ENCODE measurements at places on chromosomes 13 and 19.
A peak's percentile ranks its signal among the peaks of the same experiment; 100 is the strongest.

DNA sequence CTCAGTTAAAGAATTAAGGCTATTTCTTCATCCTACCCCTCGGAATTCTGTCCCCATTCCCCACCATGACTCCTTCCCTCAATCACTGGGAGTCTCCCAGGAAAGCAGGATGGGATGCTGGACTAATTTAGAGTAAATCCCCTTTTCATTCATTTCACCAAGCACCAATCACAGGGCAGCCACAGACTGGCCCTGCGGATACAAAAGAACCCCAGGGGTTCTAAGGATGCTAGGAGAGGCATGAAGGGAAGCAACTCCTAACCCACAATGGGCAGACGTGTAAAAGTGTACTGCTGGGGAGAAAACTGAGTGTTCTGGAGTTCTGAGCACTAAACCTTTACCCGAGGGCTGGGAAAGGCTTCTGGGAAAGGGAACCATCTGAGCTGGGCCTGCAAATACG lies 3.0 kb downstream of the PEPD start:
- DNase-seq = no peak

DNA sequence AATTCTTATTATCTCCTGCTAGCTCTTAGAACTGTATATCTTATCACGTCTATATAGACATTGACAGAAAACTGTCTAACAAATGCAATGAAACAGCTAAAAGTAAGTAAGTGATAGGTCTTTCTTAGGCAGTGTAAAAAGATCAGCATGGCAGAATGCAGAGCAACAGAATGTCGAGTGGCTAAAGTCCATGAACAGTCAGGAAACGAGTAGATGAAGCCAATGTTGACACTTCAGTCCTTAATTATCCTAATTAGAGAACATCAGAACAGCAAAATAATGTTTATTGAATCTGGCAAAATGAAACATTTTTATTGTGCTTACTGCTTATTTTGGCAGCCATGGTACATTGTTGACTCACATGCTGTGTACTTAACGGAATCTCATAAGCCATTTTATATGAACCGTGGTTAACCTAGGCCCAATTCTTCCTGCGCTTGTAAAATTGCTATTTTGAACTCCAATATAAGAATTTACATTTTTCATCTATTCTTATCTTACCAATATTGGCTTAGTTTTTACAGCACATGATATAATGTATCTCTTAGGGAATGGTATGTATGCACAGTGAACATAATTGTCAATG lies 748.1 kb downstream of the DACH1 start:
- DNase-seq = no peak

DNA sequence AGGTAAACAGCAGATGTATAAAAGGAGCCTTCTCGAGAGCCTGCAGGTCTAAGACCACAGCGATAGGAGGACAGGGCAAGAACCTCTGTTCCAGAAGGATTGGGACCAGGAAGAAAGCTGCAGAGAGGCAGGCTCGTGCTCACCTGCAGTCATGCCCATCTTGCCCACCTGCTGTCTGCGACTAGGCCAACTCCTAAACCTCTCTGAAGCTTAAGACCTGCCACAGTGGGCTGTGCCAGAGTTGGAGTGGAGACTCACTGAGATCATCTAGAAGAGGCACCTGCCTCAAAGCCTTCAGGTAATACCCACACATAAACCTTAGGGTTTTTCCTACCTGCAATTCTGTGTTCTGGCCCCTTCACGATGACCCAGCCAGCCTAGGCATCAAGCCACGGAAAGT lies 68.7 kb downstream of the IRS2 start:
- DNase-seq = no peak

DNA sequence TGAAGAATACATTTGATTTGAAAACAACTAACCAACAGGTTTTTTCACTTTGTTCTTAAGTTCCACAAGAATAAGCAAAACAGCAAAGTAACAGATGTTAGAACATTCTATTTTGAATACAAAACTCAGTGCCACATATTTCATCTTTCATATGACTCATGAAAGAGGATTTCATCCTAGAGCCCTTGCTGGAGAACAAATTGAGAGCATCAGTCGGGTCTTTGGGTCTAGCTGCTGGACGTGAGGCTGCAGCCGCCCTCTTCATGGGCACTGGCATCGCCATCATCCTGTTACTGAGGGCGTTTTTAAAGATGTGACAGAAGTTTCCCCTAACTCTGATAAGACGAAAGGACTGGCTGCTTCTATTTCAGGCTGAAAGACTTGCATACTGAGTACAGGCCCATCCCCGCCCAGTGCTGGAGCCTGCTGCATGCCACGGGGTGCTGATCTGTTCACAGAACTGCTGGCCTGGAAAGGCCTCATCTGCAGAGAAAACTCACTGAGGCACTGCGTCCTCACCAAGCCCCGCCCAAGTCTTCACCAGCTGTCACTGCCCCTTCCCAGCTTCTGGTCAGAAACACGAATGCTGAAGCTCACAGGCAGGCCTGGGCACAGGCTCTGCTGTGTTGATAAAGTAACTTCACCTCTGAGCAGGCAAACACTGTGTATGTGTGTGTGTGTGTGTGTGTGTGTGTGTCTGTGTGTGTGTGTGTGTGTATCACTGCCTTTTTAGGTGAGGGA lies 101.4 kb downstream of the TUBGCP3 start:
- no peak for DNase-seq

DNA sequence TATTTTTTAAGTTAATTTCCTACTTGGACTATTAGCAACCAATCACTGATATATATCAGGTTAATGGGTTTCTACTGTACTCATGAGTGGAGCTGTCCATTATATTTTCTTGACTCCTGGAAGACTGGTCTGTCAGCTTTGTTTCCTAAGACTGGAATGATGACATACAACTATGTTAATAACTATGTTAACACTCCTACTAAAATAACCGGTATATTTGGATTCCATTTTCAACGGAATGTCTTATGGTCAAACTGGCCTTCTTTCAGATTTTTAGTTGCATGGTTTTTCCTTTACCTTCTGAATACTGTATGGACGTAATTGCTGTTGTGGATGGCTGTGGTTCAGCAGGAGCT lies 45.8 kb upstream of the GPI start:
- no peak for DNase-seq

- no peak for DNase-seq
Measured at GRCh38 chr13:99199541-99200431, 868 bp upstream of the UBAC2 start.

DNA sequence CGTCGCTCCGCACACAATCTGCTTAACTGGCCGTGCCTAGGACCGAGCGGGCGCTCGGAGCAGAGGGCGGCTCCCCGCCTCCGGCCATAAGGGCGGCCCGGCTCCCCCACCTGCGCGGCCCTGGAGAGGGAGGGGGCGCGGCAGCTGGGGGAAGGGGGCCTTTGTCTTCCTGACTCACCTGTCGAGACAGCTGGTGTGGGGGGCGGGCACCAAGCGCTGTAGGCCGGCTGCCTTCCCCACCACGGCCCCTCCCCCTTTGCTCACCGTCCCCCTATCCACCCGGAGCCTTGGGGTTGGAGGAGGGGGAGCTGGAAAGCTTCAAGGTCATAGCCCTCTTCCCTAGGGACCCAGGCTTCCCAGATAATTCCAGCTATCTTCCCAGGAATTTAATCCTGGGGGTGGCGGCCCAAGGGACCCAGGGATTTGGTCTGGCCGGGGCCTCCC lies 1.2 kb downstream of the VASP start:
- peak; percentile 36 for DNase-seq

- no peak for DNase-seq
Measured at GRCh38 chr13:71303144-71303543, 563.9 kb downstream of the DACH1 start.

- DNase-seq = peak; percentile 29
Measured at GRCh38 chr13:45441633-45442032, 23.1 kb upstream of the COG3 start.

GRCh38 chr19:33689138-33689746 lies 67.5 kb downstream of the CHST8 start:
- DNase-seq = no peak

- DNase-seq = no peak
Measured at GRCh38 chr19:42271861-42272534, 2.9 kb downstream of the CIC start.

- DNase-seq = no peak
Measured at GRCh38 chr13:36450534-36450933, 18.2 kb downstream of the CCNA1 start.

DNA sequence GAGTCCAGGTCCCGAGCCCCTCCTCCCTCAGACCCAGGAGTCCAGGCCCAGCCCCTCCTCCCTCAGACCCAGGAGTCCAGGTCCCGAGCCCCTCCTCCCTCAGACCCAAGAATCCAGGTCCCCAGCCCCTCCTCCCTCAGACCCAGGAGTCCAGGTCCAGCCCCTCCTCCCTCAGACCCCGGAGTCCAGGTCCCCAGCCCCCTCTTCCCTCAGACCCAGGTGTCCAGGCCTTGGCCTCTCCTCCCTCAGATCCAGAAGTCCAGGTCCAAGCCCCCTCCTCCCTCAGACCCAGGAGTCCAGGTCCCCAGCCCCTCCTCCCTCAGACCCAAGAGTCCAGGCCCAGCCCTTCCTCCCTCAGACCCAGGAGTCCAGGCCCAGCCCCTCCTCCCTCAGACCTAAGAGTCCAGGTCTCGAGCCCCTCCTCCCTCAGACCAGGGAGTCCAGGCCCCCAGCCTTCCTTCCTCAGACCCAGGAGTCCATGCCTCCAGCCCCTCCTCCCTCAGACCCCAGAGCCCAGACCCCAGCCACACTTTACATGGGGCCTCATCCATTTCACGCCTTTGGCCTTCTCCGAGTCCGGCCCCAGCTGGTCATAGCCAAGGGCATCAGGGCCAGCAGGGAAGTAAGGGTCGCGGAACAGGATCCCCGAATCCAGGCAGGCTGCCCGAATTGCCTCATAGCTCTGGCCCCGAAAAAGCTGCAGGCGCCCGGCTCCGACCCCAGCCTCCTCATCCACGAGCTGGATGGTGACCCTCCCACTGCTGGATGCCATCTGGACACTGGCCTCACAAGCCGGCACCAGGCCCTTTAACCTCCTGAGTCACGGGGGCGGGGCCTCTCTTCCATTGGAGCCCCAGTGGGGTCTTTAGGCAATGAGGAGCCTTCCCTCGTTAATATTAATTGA lies 628 bp downstream of the CAPN12 start:
- no peak for DNase-seq

- peak; percentile 39 for DNase-seq
Measured at GRCh38 chr19:47699360-47699917, 13.8 kb upstream of the EHD2 start.

DNA sequence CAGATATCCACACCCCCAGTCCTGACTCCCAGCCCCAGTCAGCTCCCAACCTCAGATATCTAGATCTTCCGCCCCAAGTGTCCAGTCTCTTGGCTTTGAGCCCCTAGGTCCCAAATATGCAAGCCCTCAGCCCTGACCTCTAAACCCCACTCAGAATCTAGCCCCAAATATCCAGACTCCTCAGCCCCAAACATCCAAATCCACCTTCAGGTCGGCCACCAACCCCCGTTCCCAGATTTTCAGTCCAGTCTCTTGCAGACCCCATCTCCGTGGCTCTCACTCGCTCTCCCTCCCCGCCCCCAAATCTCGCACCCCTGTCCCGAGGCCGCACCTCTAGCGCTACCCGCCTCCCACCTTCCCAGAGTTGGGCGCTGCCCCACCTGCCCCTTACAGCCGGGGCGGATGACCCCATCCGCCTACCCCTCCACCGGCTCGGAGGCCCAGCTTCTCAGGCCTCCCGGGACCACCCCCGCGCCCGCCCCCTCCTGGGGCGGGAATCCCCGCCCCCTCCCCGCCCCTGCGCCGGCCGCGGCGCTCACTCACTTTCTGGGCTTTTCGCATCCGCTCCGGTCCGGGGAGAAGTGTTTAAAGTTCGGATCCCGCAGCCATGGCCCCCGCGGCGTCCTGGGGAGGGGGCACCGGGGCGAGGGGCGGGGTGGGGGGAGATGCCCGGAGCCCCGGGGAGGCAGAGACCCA lies 604 bp downstream of the ERFL start:
- DNase-seq = no peak

- no peak for DNase-seq
Measured at GRCh38 chr13:112711528-112712265, 21.9 kb downstream of the ATP11A start.

GRCh38 chr13:84118839-84119409 lies 236.7 kb upstream of the SLITRK1 start:
- no peak for DNase-seq

DNA sequence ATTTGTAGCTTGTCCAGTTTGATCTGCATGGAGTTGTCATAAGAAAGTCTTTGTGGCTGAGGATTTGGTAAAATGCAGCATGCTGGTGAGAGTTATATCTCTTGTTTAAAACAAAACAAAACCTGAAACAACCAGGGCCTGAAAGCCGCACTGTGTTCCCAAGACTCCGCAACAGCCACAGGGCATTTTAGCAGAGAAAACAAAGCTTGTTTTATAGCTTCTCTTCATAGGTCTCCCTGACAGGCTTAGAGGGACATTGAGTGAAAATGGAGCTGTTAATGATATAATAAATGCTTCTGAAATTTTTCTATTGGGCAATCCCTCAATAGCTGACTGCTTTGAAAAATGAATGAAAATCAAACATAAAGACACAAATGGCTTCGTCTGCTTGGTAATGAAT lies 148.7 kb upstream of the RNF113B start:
- no peak for DNase-seq

GRCh38 chr19:19751846-19752245 lies 18.9 kb upstream of the ZNF14 start:
- DNase-seq = no peak

- DNase-seq = peak; percentile 70
Measured at GRCh38 chr19:42270346-42271044, 1.4 kb downstream of the CIC start.

GRCh38 chr19:58274771-58275201 lies 4.0 kb upstream of the ZNF8 start:
- DNase-seq = no peak

- DNase-seq = no peak
Measured at GRCh38 chr19:29583196-29583999, 22.7 kb upstream of the POP4 start.

- DNase-seq = no peak
Measured at GRCh38 chr13:73893833-73894232, 240.4 kb downstream of the KLF12 start.

DNA sequence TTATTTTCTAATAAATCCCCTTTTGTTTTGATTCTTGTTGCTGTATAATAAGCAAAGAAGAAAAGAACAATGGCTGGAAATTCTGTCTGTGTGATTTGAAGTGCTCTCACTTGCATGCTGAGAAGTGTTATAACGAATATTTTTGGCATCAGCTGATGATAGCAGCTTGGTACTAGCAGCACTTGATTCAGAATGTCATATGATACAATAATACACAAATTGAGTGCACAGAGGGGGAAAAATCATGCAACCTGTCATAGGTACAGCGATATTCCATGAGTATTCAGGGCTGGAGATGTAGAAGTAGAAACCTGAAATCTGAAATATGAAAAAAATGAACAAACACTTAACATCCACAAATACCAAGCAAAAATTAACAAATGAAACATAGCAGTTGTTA lies 108.1 kb downstream of the FGF14 start:
- no peak for DNase-seq

- no peak for DNase-seq
Measured at GRCh38 chr13:74466020-74466419, 331.8 kb upstream of the KLF12 start.

GRCh38 chr19:1343041-1343440 lies 40.7 kb upstream of the NDUFS7 start:
- no peak for DNase-seq
